ENCODE measurements at places on chromosomes 13 and 19.
A peak's percentile ranks its signal among the peaks of the same experiment; 100 is the strongest.

DNA sequence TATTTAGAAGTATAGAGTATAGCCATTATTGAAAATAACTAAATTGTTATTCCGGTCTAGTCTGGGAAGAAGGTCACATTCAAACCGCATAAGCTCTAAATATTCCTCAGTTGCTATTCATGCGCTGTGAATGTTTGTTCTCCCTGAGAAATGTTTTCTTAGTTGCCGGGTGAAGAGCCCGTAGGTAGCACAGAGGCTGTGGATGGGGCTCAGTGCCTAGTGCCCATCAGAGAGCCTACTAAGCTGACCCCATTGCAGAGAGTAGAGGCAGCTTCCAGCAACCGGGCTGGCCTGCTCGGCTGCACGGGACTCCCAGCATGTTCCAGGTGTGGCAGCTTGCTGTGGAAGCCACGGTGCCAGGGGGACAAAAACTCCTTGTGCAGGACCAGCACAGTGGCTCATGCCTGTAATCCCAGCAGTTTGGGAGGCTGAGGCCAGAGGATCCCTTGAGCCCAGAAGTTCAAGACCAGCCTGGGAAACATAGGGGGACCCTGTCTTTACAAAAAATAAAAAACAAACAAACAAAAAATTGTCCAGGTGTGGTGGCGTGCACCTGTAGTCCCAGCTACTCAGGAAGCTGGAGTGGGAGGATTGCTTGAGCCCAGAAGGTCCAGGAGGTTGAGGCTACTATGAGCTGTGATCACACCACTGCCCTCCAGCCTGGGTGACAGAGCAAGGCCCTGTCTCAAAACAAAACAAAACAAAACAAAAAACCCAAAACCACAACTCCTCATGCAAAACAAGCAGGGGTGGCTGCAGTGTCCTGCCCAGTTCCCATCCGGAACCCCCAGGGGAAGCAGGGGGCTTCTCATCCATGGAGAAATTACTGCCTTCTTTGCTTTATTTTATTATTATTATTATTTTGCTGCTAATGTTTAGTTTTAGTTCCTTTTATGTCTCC, 82.5 kb downstream of the KCTD15 start:
- DNase-seq, result no peak

DNA sequence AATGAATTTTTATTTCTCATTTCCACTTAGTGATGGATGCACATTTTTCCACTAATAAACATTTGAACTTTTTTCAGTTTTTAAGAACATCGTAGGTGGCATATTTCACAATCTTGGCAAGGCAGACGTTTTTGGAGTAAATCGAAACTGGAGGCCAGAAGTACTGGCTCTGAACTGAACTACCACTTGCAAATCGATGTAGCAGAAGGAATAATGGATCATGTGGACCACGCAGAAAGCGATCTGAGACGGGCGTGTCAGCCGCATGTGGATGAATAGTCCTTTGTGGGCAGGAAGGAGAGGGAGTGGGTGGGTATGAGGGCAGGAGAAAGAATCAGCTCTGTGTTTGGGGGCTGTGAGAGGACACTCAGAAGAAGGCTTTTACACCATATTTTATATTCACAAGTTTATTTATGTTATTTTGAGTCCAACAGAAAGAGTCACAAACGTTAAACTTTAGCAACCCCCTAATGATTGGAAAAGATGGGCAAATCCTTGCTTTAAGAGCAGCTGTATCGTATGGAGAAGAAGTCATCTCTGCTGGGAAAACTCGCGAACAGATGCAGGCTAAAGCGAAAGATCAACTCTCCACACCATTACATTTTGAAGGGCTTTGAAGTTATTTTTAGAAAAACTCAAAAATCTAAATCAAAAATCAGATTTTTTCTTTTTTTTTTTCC, 90.5 kb downstream of the COL4A2 start:
- DNase-seq, result peak; percentile 53

DNA sequence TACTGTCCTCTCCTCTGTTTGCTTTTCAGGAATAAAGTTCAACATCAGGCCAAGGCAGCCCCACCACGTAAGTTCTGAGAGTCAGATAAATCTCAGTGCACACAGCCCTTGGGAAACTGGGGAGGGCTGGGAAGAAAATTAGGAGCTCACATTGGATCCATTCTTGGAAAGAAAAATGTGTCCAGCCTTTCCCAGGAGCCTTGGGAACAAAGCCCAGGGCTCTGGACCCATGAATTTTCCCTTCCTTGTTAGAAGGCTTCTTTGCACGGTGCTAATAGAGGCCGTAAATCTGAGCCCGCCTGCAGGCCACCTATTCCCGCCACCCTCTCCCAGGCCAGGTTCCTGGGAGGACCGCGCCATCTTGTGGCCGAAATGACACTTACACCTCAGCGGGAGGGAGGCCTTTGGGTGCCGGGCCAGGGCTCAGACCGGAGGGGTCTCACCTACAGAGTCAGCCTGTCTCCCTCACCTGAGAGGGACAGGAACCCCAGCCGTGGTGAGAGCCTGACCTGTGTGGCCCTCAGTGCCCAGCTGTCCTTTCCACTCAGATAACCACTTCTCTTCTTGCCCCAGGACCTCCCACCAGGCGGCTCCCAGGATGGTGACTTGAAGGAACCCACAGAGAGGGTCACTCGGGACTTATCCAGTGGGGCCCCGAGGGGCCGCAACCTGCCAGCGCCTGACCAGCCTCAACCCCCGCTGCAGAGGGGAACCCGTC, 25.1 kb upstream of the KCTD15 start:
- DNase-seq, result peak; percentile 76

DNA sequence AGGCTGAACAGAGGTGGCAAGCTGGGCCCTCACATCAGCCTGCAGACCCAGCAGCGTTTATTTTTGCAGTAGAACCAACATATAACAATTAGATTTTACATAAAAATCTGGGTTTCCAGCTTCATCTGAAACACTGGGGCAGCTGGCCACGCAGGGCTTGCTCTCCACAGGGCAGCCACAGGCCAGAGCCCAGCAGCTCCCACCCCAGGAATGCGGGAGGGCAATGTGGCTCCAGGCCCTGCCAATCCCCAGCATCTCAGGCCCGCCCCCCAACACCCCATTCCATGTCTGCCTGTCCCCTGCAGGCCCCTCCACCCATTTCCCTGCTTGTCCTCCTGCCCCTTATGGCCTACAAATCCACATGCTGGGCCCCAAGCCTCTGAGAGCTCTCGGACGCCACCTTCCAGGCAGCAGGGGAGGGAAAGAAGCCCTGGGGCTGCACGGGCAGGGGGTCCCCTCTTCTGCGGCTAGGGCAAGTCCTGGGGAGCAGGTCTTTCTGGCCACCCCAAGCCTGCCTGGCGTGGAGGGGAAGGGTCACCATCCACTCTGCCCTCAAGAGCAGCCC, 15.0 kb upstream of the VSTM2B start:
- DNase-seq, result no peak

DNA sequence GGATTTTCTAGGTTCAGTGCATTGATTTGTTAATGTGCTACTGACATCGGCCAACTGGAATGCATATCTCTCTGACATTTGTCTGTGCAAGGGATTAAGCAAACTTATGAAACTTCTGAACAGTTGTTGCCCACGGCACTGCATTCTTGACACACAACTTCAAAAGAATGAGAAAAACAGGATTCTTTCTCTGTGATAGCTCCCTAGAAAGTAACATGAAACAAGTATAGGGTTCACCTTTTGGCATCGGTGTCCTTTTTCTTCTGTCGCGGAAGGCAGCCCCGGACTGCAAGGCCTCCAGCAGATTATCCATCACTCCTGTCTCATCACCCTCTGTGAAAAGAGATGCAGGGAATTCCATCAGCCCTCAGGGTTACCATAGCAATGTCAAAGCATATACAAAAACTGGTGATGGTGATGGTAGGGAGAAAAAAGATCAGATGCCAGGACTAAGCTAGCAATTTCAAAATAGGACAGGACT, 389.2 kb downstream of the DIAPH3 start:
- DNase-seq, result no peak

- no peak for DNase-seq
Observed at GRCh38 chr13:95226050-95226449, 75.2 kb downstream of the ABCC4 start.

DNA sequence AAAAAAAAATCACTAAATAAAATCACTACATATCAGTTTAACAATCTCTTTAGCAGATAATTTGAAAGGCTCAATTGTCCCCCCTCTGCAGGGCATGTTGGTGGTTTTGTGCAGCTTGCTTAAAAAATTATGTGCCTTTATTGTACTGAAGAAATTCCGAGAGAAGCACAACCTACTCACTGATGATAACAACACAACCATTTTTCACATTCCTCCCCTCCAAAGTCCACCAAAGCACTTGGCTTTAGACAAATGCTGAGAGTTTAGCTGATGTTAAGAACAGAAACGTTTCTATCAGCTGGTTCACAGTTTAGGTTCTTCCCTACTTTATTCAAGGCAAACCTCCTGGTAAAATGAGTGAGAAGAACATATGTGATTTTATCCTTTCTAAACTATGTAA, 923 bp downstream of the DOCK9 start:
- DNase-seq, result no peak

DNA sequence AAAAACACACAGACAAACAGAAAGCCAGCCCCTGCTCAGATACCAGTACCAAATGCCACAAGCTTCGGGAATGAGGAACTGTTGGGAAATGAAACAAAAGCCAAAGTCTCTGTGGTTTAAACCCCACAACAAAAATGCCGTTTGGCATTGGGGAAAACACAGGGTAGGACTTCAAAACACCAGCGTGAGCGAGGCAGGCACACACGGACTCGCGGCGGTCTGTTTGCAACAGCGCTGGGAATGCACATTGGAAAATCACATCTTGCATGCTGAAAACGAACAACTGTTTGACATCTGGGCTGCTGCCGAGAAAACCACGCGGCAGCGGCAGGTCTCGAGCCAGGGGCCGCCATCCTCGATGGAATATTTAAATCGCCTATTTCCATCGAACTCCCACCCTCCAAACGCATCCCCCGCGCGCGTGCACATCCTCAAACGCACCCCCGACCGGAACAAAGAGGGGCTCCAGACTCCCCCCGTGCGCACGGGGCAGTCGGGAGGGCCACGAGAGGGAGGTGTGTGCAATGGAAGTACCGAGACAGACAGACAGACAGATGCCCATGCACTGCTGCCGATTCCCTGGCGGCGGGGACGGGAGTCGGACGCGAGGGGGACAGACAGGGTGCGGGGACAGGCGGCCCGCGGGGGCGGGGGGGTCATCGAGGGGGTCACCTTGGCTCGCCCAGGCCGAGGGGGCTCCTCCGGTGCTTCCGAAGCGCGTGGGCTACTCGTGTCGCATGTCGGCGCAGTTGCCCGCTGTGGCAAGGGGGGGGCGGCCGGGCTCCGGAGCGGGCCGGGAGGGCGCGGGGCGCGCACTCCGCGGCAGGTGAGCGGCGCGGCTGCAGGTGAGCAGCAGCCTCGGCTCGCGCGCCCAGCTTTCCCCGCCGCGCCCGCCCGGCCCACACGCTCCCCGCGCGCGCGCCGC, at the start of gene GPR12:
TSS of gene GPR12 (minus strand) at position 880 of the 925 bp plus-strand sequence. CDS start 959 bp downstream, outside the sequence.
- DNase-seq, result no peak

- no peak for DNase-seq
Observed at GRCh38 chr13:43044720-43045301, 21.4 kb downstream of the DNAJC15 start.

- DNase-seq, result peak; percentile 65
Observed at GRCh38 chr19:7869453-7869909, 4.7 kb downstream of the PRR36 start.

DNA sequence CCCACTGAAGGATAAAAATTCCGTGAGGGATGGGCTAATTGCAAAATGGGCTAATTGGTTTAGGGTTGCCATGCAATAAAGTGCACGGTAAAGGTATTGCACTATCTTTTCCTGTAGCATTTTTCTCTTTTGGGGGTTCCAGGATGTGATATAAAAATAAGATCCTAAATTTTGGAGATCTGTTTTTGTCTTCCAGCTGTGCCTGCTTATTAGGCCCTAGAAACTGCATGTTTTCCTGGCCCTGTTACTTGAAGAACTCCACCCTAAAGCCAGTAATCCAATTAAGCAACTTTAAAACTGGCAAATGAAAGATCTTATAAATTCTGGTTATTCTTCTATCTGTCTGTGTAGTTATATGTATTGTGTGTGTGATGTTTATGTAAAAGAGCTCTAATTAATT, 2489.6 kb downstream of the PCDH9 start:
- no peak for DNase-seq

- DNase-seq, result no peak
Observed at GRCh38 chr13:111289251-111289650, 31.2 kb upstream of the TEX29 start.

GRCh38 chr19:32555786-32556185, 25.2 kb upstream of the PDCD5 start:
- no peak for DNase-seq

DNA sequence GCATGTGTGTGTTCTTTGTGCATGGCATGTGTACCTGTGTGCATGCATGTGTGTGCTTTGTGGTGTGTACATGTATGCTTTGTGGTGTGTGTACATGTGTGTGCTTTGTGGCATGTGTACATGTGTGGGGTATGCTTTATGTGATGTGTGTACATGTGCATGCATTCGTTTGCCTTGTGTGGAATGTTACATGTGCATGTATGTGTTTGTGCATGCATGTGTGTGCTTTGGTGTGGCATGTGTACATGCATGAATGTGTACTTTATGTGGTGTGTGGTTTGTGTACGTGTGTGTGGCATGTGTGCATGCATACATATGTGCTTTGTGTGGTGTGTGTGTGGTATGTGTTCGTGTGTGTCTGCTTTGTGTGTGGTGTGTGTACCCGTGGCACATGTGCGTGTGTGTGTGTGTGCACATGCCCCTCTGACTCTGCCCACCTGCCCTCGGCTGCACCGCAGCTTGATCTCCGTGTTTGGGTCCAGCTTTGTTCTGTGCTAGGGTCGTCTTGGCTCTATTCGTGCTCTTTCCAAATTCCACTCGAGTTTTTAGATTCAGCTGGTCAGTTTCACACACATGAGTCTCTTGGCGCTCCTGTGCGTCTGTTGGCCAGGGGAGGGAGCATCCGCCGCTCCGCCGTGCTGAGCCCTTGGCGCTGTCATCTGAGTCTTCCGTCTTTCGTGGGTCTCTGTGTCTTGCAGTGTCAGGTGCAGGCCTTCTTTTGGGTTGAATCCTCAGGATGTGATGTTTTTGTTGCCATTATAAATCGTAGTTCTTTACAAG, 46.5 kb upstream of the TFDP1 start:
- DNase-seq, result no peak

GRCh38 chr13:80047406-80047805, 293.5 kb downstream of the SPRY2 start:
- no peak for DNase-seq

DNA sequence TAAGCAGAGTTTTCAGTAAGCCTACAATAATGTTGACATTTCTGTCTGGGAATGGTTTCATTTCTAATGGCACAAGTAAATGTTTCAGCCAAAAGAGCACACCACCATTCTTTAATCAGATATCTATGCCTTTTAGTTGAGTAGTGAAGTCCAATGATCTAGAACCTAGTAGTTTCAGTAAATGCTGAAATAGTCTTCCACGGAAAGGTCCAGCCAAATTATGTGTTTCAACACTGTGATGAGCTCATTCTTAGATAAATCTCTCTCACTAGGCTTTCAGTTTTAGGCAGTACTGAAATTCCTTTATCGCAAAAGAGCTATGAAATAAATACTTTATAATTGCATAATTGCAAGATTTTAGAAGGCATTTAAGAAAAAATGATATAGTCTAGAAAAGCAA, 816.8 kb upstream of the PCDH9 start:
- no peak for DNase-seq
